Thoracic aorta endothelial cell (primary cell): ENCODE measurements at places on chromosomes 2 and 18. TPM values are rescaled to one million over a fixed set of nuclear protein-coding genes. Genes with fewer than 3 reads are reported as not detected.

The MTA3 gene
- 39.9 and 44.9 TPM in 2 replicates for total RNA-seq

The RNU2-63P gene
- total RNA-seq = under 0.01 and 106 TPM in 2 replicates

The CHN1 gene
- 22.7 and 27.3 TPM in 2 replicates for total RNA-seq

The NEMP2 gene
- total RNA-seq = 3.6 and 6.5 TPM in 2 replicates

The VRK2 gene
- 72.8 and 74.1 TPM in 2 replicates for total RNA-seq

The ANO7 gene
- 0.93 and 1.7 TPM in 2 replicates for total RNA-seq

The CEBPZOS gene
- total RNA-seq = 30.2 and 41.1 TPM in 2 replicates

The CYP1B1 gene
- total RNA-seq = 0.53 and 0.79 TPM in 2 replicates

The CRYBA2 gene
- not detected in 2 replicates for total RNA-seq

The ANKRD29 gene
- total RNA-seq = 0.27 and 2.2 TPM in 2 replicates

The FAM237A gene
- not detected in 2 replicates for total RNA-seq

The SLC9A2 gene
- total RNA-seq = under 0.01 TPM in 1 of 2 replicates, not detected in the other

The C2orf66 gene
- 0.22 and 0.40 TPM in 2 replicates for total RNA-seq

The CSRNP3 gene
- under 0.01 TPM in 1 of 2 replicates, not detected in the other for total RNA-seq

The AMER3 gene
- not detected in 2 replicates for total RNA-seq

The PMS1 gene
- 34.7 and 37.5 TPM in 2 replicates for total RNA-seq

The IKZF2 gene
- total RNA-seq = 0.93 and 1.9 TPM in 2 replicates

The RUFY4 gene
- total RNA-seq = not detected in 2 replicates

The MOGAT1 gene
- total RNA-seq = not detected in 2 replicates

The FBXO48 gene
- total RNA-seq = 0.72 and 0.80 TPM in 2 replicates

The SPEG gene
- total RNA-seq = 0.43 and 0.80 TPM in 2 replicates
